A549 treated with GW870086 at 1 μM for 4 hours (cell line): ENCODE measurements at places on chromosomes 7 and 10. TPM values are rescaled to one million over a fixed set of nuclear protein-coding genes. Genes with fewer than 3 reads are reported as not detected.

RAMP3 gene
- not detected in 5 replicates for total RNA-seq

TMEM176A gene
- total RNA-seq, result not detected in 5 replicates

HOGA1 gene
- 1.2 to 2.0 TPM (median 1.7 TPM) in 5 replicates for total RNA-seq

FGL2 gene
- not detected in 5 replicates for total RNA-seq

TMEM130 gene
- 0.27 to 0.57 TPM (median 0.31 TPM) in 5 replicates for total RNA-seq

CALHM3 gene
- 0.10 to 0.35 TPM (median 0.22 TPM) in 4 of 5 replicates, not detected in the other for total RNA-seq

WDR86 gene
- 0.15 to 0.24 TPM in 2 of 5 replicates, not detected in the others for total RNA-seq

LRRD1 gene
- total RNA-seq, result not detected in 5 replicates

SFMBT2 gene
- 7.3 to 11.2 TPM (median 9.2 TPM) in 5 replicates for total RNA-seq

TWIST1 gene
- total RNA-seq, result 1.6 to 3.9 TPM (median 3.0 TPM) in 5 replicates
